ENCODE measurements at places on chromosomes 13 and 19.

GRCh38 chr19:30512176-30513081, 140.2 kb downstream of the ZNF536 start:
- no peaks in the 10 kb centered on the region for H3K4me1 ChIP-seq
- peaks cover 29% of the 10 kb centered on the region for H3K27me3 ChIP-seq
- DNase-seq, result no peak
- no peak overlapping the region for H3K27ac ChIP-seq
- no peaks in the 10 kb centered on the region for H3K36me3 ChIP-seq

DNA sequence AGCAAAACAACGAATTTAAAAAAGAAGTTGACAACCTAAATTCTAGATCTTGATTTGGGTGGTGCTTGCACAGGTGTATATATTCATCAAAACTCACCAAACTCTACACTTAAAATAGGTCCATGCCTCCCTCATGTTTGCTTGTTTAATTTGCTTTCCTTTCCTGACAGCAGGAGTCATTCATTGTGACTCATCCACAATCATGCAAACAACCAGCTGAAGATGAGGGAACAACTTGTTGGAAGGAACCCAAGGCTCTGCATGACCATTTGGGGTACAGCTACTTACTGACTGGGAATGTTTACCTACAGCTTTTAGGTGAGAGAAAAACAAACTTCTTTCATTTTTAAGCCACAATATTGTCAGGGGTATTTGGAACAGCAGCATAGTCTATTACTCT, 96.6 kb downstream of the RXFP2 start:
- H3K27ac ChIP-seq, result no peak overlapping the region
- H3K4me1 ChIP-seq, result no peaks in the 10 kb centered on the region
- no peak for DNase-seq
- H3K36me3 ChIP-seq, result no peaks in the 10 kb centered on the region
- H3K4me3 ChIP-seq, result no peak overlapping the region

DNA sequence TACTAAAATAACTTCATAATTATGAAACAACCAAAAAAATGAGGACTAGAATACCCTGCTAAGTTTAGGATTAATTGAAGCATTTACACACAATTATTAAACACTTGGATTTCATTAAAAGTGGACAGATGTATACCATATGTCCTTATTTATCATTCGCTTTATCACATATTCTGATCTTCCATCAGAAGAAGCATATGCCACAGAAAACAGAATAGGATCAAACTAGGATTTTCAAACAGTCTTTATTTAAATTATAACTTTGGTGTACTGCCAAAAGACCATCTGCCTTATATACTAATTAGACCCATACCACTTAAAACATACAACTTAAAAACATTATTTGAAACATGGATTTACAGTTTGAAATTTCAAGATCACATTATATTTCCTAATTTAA, 727.1 kb upstream of the KLHL1 start:
- no peaks in the 10 kb centered on the region for H3K36me3 ChIP-seq
- H3K4me1 ChIP-seq, result no peaks in the 10 kb centered on the region
- H3K27me3 ChIP-seq, result no peaks in the 10 kb centered on the region
- H3K27ac ChIP-seq, result no peak overlapping the region
- H3K4me3 ChIP-seq, result no peak overlapping the region
- no peak for DNase-seq

- peaks cover 6% of the 10 kb centered on the region for H3K4me1 ChIP-seq
- H3K27me3 ChIP-seq, result no peaks in the 10 kb centered on the region
- H3K4me3 ChIP-seq, result no peak overlapping the region
- no peak overlapping the region for H3K27ac ChIP-seq
- H3K36me3 ChIP-seq, result no peaks in the 10 kb centered on the region
Observed at GRCh38 chr19:10262771-10263170, 8.1 kb upstream of the ICAM1 start.

- DNase-seq, result no peak
- peak overlapping the region; percentile 87 for H3K4me3 ChIP-seq
- no peaks in the 10 kb centered on the region for H3K27me3 ChIP-seq
Observed at GRCh38 chr19:52896431-52897137, 851 bp downstream of the ZNF320 start.

- no peak overlapping the region for H3K27ac ChIP-seq
- H3K4me1 ChIP-seq, result no peaks in the 10 kb centered on the region
- no peak overlapping the region for H3K4me3 ChIP-seq
- H3K27me3 ChIP-seq, result no peaks in the 10 kb centered on the region
- no peaks in the 10 kb centered on the region for H3K36me3 ChIP-seq
Observed at GRCh38 chr19:33553530-33554310, 32.1 kb upstream of the PEPD start.

- H3K36me3 ChIP-seq, result no peaks in the 10 kb centered on the region
- H3K4me3 ChIP-seq, result no peak overlapping the region
- DNase-seq, result no peak
Observed at GRCh38 chr13:27012482-27013197, 159.0 kb downstream of the USP12 start.

- no peaks in the 10 kb centered on the region for H3K36me3 ChIP-seq
- H3K4me1 ChIP-seq, result no peaks in the 10 kb centered on the region
- H3K27ac ChIP-seq, result no peak overlapping the region
- DNase-seq, result no peak
- no peaks in the 10 kb centered on the region for H3K27me3 ChIP-seq
Observed at GRCh38 chr13:36130552-36131221, 495 bp downstream of the DCLK1 start.

DNA sequence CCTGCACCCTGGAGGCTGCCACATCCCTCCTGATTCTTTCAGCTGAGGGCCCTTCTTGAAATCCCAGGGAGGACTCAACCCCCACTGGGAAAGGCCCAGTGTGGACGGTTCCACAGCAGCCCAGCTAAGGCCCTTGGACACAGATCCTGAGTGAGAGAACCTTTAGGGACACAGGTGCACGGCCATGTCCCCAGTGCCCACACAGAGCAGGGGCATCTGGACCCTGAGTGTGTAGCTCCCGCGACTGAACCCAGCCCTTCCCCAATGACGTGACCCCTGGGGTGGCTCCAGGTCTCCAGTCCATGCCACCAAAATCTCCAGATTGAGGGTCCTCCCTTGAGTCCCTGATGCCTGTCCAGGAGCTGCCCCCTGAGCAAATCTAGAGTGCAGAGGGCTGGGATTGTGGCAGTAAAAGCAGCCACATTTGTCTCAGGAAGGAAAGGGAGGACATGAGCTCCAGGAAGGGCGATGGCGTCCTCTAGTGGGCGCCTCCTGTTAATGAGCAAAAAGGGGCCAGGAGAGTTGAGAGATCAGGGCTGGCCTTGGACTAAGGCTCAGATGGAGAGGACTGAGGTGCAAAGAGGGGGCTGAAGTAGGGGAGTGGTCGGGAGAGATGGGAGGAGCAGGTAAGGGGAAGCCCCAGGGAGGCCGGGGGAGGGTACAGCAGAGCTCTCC, 6.9 kb upstream of the CEACAM5 start:
- H3K36me3 ChIP-seq, result no peaks in the 10 kb centered on the region
- no peak for DNase-seq
- H3K4me1 ChIP-seq, result no peaks in the 10 kb centered on the region
- H3K27ac ChIP-seq, result no peak overlapping the region
- no peaks in the 10 kb centered on the region for H3K27me3 ChIP-seq

GRCh38 chr13:37490176-37490779, 108.3 kb downstream of the POSTN start:
- no peak for DNase-seq
- no peaks in the 10 kb centered on the region for H3K36me3 ChIP-seq
- H3K4me1 ChIP-seq, result no peaks in the 10 kb centered on the region
- H3K27me3 ChIP-seq, result no peaks in the 10 kb centered on the region
- no peak overlapping the region for H3K4me3 ChIP-seq

DNA sequence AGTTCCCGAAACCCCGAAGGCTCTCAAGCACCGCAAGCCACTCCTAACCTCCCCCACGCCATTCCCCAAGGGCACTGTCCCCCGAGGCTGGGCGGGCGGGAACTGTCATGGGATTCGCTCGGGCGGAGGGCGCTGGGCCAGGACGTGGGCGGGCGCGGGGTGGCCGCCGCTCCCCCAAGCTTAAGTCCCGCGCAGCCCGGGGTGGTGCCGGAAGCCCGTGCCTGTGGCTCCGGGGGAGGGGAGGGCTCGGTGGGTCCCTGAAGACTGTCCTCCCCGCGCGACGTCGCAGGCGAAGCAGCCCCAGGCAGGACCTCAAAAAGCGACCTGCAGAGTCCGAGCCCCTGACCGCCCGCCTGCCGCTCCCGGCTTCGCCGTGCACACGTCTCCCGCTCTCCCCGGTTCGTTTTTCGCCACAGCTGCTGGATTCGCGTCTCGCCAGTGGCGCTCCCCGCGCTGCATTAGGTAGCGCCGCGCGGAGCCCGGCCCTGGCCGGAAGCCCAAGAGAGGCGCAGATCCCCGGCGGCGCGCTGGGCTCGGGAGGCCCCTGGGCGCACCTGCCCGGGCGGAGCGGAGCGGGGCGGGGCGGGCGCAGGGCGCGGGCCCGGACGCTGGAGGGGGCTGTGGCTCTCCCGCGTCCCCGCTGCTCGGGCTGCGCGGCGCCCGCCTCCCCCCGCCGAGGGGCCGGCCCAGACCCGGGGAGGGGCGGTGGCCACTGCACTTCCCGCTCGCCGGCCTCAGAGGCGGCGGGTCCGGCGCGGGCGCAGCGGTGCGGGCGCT, at the start of gene FARP1:
FARP1 (plus strand) TSS at position 715 of the 777 bp plus-strand sequence. CDS start 70,149 bp downstream, outside the sequence.
- H3K36me3 ChIP-seq, result no peaks in the 10 kb centered on the region
- no peaks in the 10 kb centered on the region for H3K27me3 ChIP-seq
- peak within 1 kb of the TSS; percentile 84 for H3K27ac ChIP-seq
- no peak for DNase-seq
- peak within 1 kb of the TSS; percentile 70 for H3K4me3 ChIP-seq

DNA sequence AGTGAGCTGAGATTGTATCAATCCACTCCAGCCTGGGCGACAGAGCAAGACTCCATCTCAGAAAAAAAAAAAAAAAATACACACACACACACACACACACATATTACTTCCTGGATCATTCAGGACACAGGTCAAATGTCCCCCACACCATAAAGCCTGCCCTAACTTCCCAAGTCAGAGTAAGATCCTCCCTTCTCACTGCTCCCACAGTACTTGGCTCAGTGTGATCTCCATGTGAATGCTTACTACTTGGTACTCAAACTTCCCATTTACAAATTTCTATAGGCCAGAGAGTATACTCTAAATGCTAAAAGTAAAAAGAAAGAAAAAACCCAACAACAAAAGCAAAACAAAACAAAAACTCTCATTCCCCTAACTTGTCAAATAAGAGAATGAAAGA, 386.8 kb downstream of the SLITRK6 start:
- no peaks in the 10 kb centered on the region for H3K36me3 ChIP-seq
- no peaks in the 10 kb centered on the region for H3K27me3 ChIP-seq
- DNase-seq, result no peak
- H3K4me1 ChIP-seq, result no peaks in the 10 kb centered on the region
- H3K27ac ChIP-seq, result no peak overlapping the region
- H3K4me3 ChIP-seq, result no peak overlapping the region

DNA sequence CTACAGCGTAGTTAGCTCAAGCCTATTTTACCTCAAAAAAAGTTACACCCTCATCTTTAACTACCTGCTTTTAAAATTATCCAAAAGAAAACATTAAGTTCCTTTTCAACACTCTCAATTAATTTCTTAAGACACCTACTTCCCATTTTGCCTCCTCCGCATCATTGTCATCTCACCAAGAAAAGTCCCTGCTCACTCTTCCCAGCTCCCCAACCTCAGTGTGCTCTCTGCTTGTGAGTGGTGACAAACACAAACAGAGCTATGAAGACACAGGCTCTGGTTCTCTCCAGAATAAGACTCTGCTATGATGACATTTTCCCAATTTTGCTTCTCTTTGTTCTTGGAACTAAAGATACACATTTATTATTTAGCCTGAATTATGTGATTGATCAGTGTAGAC, 385.1 kb upstream of the HTR2A start:
- no peaks in the 10 kb centered on the region for H3K27me3 ChIP-seq
- H3K4me1 ChIP-seq, result no peaks in the 10 kb centered on the region
- no peak overlapping the region for H3K27ac ChIP-seq

GRCh38 chr19:3441089-3441985, 39.0 kb downstream of the SMIM24 start:
- DNase-seq, result no peak
- peaks cover 3% of the 10 kb centered on the region for H3K36me3 ChIP-seq
- H3K27ac ChIP-seq, result no peak overlapping the region
- H3K4me3 ChIP-seq, result no peak overlapping the region
- no peaks in the 10 kb centered on the region for H3K4me1 ChIP-seq

DNA sequence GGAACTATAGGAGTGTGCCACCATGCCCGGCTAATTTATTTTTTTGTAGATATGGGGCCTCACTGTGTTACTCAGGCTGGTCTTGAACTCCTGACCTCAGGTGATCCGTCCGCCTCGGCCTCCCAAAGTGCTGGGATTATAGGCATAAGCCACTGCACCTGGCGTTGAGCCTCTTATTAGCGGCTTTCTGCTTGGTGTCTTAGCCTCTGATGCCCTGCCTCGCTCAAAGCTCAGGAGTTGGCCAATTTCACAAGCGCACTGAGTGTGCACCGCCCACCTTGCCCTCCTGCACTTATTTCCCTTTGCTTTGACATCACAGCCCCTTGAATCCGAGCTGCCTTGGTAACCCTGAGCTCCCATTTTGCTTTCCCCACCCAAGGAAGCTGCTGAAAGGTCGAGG, 10.1 kb downstream of the YIPF2 start:
- no peak for DNase-seq
- no peak overlapping the region for H3K27ac ChIP-seq
- H3K36me3 ChIP-seq, result no peaks in the 10 kb centered on the region
- H3K27me3 ChIP-seq, result no peaks in the 10 kb centered on the region

DNA sequence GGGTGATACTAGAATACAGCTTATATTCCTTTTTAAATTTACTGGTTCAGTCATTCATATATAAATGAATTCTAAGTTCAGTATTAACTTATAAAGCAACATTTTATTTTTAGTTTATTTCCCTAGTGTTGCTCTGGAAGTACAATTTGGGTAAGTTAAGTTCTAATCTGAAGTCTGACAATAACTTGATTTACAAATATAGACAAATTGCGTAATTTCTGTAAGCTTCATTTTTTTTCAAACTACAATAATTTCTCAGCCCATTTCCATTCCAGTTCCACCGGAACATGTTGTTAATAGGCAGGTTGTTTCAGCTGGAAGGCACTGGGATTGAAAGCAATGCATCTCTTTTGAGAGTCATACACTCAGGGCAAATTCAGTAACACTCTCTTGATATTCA, 2000.7 kb downstream of the OLFM4 start:
- no peak overlapping the region for H3K4me3 ChIP-seq
- no peaks in the 10 kb centered on the region for H3K27me3 ChIP-seq
- no peak overlapping the region for H3K27ac ChIP-seq
- H3K4me1 ChIP-seq, result no peaks in the 10 kb centered on the region

- no peaks in the 10 kb centered on the region for H3K4me1 ChIP-seq
- H3K4me3 ChIP-seq, result no peak overlapping the region
- H3K36me3 ChIP-seq, result no peaks in the 10 kb centered on the region
Observed at GRCh38 chr13:98520674-98521449, 56.0 kb downstream of the STK24 start.

DNA sequence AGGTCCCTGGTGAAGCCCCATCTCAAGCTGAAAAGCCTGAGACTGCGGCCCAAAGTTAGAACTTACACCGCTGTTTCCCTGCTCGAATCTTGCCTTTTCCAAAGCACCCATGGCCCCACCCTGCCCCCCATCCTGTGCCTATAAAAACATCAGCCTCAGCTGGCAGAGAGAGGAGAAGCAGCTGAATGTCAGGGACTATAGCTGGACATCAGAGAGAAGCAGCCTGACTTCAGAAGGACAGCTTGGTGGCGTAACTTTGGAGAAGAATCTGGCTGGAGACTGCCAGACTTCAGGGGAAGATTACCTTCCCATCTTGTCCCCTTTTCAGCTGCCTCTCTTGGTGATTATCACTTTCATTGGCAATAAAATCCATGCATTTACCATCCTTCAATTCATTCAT, 9.3 kb upstream of the RCBTB2 start:
- no peaks in the 10 kb centered on the region for H3K27me3 ChIP-seq
- no peak overlapping the region for H3K27ac ChIP-seq
- DNase-seq, result no peak
- no peaks in the 10 kb centered on the region for H3K36me3 ChIP-seq
- no peak overlapping the region for H3K4me3 ChIP-seq
- H3K4me1 ChIP-seq, result no peaks in the 10 kb centered on the region
